Midbrain (tissue), 1 donor: ENCODE measurements at places on chromosomes 13 and 19.

- peak; percentile 58 for DNase-seq
These were observed 34.8 kb upstream of the C1QTNF9 start for GRCh38 chr13:24274452-24275021.

DNA sequence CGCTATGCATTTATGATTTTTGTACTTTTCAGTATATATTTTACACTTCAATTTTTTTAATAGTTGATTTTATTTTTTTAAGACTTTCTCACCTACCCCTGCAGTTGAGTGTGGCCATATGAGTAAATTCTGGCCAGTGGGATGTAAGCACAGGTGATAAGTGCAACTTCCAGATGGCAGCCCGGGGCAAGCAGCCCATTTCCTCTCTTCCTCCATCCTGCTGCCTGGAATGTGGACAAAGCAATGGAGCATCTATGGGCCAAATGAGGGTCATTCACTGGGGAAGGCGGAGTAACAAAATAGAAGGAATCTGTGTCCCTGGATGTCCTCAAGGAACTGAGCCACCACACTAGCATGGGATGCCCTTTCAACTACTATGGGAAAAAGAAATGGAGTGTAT is 12.3 kb downstream of the RFXAP start:
- DNase-seq: no peak

DNA sequence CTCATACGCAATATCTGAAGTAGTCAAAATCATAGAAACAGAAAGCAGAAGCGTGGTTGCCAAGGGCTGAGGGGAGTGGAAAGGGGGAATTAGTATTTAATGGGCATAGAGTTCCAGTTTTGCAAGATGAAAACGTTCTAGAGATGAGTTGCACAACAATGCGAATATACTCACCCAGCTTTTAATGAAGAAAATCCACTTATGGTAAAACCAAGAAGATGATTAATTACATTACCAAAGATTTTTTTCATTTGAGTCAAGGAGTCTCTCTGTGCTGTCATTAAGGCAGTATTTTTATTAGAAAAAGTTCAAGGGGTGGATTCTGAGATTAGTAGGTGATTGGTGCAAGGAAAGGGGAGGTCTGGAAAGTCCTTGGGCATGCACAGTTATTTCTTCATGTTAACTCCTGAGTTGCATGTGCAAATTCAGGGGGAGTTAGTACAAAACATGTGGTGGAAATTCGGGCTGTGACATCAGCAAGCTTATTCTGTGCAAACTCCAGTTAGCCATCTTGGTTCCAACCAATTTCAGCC is 6.9 kb upstream of the CBY2 start:
- DNase-seq: no peak

GRCh38 chr13:32153056-32153455 is 121.5 kb downstream of the FRY start:
- no peak for DNase-seq

DNA sequence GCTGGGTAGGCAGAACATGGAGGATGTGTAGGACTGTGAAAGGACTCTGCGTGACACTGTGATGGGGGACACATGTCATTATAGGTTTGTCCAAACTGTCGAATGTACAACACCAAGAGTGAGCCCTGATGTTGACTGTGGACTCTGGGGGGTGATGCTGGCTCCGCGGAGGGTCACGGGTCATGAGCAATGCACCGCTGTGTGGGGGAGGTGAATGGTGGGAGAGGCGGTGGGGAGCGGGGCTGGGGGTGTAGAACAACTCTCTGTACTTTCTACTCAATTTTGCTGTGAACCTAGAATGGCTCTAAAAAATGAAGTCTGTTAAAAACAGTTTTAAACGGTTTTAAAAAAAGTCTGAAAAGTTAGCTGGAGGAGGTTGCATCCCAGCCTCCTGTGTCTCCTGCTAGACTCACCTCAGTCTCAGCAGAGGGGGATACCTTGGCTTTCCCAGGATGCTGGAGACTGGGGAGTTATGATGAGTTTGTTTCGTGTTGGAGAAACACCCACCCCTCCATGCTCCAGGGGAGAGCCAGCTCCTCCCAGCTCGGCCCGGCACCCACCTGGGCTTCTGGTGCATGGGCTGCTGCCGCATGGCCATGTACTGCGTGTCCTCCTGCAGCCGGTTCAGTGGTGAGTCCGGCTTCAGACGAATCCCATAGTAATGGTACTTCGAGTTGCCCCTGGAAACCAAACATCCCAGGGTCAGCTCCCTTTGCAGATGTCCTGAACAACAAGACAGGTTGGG is 34.7 kb upstream of the RANBP3 start:
- no peak for DNase-seq
